ENCODE measurements at places on chromosomes 4 and X.
A peak's percentile ranks its signal among the peaks of the same experiment; 100 is the strongest.

GRCh38 chr4:176874721-176875445 lies 82.2 kb upstream of the VEGFC start:
- no peak for DNase-seq

GRCh38 chr4:122636697-122637096 lies 15.8 kb upstream of the IL21 start:
- no peak for DNase-seq

- DNase-seq = no peak
These were observed 401.3 kb upstream of the BOD1L1 start for GRCh38 chr4:14028862-14029261.

- no peak for DNase-seq
These were observed 123.4 kb downstream of the NWD2 start for GRCh38 chr4:37367901-37368300.

DNA sequence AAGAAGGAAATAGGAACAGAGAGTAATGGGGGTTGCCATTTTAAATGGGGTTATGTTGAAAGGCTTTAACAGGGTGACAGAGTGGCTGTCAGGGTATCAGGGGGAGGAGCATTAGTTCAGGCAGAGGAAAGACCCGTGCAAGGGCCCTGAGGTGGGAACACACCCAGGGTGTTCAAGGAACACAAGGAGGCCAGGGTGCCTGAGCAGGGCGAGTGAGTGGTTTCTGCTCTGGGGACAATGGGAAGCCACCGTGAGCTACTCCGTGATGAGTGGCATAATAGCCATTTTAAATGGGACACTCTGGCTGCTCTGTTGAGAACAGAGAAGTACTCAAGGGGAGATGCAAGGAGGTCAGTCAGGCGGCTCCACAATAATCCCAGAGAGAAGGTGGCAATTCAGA lies 4.5 kb downstream of the EVC2 start:
- no peak for DNase-seq

DNA sequence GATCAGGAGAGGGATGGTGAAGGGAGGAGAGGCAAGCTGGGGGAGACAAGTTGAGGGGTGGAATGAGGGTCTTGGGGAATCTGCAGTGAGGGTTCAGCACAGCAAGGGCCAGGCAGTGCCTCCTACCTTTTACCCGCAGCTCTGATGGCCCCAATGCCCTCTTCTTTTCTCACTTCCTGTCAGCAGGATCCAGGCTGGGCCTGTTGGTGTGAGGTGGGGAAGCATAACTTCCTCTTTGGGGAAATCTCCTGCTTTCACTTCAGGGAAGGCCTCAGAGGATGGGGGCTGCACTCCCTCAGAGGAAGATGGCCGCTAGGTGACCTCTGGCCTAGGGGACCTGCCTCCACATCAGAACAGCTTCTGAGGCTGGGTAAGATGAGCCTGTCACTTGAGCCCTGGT lies 36.5 kb downstream of the EFNB1 start:
- no peak for DNase-seq

DNA sequence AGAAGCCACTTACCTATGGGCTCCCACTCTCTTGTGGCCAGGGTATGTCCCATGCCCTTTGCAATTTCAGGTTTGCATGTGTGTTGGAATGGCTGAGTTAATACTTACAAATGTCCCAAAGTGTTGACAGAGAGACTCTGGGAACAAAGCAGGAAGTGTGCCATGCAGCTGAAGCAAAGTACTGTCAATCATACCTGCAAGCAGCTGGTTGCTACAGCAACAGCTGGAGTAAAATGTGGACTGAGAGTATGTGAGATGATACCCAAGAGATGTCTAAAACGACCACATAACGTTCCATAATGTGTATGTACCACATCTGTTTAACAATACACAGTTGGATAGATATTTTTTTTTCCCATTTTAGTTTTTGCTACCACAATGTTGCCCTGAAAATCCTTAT lies 82.8 kb upstream of the CAMK2D start:
- DNase-seq = no peak

GRCh38 chr4:184282251-184282713 lies 64.6 kb upstream of the ENPP6 start:
- DNase-seq = peak; percentile 69

DNA sequence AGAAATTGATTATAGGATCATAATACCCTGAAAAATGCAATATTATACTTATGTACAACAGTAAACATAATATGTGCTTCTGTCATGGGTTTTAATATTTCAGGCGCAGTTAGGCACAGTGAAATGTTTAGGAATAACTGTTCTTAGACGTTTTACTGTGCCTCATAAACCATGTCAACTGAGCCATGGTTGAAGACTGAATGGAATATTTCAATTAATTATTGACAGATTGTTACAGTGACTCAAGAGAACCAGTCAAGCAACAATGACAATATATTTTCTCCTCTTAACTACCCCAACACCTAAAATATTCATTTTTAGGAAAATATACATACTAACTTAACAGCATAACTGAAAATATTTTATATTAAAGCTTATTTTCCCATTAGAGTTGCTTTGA lies 852.7 kb upstream of the FRG1 start:
- no peak for DNase-seq

GRCh38 chr4:163592212-163592611 lies 97.7 kb downstream of the TMA16 start:
- no peak for DNase-seq

DNA sequence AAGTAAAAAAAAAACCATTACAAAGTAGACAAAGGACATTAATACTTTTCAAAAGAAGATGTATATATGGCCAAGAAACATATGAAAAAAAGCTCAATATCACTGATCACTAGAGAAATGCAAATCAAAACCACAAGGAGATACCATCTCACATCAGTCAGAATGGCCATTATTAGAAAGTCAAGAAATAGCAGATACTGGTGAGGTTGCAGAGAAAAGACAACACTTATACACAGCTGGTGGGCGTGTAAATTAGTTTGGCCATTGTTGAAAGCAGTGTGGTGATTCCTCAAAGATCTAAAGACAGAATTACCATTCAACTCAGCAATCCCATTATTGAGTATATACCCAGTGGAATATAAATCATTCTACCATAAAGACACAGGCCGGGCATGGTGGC lies 39.3 kb downstream of the TASL start:
- DNase-seq = no peak

- DNase-seq = no peak
These were observed 26.0 kb downstream of the ADH4 start for GRCh38 chr4:99117876-99118693.

DNA sequence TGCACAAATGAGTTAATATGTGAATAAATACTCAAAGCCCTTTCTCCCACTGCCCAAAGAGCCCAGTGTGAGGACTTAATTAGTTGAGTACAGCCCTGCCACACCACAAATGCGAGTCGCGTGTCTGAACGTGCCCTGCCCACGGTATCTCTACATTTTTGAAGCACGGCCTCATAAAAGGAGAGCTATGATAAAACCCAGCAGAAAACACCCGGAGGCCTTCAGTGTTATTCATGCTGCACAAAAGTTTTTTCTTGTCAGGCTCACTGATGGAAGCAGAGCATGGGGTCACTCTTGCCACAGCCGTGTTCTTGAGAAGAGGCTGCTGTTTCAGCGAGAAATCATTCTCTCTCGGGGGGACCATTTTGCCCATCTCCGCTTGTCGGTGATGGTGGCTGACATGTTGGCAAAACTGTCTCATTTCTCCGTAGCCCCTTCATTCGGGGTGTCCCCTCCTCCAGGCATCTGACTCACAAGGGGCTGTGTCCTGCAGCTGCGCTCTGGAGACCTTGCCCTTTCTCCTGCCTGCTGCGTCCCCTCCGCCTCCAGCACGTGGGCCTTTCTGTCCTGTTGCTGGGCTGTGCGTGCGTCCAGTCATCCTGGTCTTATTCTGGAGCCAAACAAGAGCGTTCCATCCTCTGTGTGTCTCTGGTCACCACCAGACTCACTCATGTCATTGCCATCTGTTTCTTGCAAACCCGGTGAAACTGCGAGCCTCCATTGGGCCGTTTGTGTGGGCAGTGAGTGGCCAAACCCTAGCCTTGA lies 88.8 kb downstream of the SORCS2 start:
- DNase-seq = no peak

DNA sequence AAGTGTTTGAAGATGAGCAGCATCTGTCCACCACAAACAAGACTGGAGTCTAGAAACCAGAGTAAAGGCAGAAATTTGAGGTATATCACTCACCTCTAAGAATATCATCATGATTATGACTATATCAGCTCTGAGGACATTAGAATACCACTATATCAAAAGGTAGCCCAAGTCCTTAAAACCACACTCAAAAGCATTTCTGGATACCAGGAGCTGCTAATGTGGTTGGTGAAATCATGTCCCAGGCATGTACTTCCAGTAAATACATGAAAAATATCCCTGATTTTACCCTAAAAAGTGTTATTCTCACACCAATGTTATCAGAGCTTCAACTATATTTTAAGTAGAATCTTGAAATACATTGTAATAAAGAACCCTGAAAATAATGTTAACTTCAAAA lies 136.3 kb upstream of the SMAD1 start:
- no peak for DNase-seq

DNA sequence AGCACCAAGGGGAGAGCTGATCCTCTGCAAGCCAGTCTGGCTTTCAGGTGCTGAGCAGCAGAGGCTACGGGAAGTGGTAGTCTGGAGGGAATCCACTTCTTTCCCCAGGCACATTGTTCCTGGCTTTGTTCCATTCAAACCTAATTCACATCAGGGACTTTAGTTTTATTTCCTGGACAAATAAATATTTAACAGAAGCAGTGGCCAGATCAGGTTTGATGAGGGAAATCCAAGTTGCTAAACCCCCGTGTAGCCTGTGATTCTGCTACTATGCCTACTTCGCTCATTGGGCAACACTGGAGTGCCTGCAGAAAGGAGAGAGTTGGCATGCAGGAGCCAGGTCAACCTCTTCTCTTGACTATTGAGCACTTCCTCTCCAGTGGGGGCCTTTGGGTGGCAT lies 13.8 kb upstream of the STBD1 start:
- DNase-seq = no peak

GRCh38 chr4:183139972-183140570 lies 41.0 kb downstream of the WWC2 start:
- DNase-seq = no peak

DNA sequence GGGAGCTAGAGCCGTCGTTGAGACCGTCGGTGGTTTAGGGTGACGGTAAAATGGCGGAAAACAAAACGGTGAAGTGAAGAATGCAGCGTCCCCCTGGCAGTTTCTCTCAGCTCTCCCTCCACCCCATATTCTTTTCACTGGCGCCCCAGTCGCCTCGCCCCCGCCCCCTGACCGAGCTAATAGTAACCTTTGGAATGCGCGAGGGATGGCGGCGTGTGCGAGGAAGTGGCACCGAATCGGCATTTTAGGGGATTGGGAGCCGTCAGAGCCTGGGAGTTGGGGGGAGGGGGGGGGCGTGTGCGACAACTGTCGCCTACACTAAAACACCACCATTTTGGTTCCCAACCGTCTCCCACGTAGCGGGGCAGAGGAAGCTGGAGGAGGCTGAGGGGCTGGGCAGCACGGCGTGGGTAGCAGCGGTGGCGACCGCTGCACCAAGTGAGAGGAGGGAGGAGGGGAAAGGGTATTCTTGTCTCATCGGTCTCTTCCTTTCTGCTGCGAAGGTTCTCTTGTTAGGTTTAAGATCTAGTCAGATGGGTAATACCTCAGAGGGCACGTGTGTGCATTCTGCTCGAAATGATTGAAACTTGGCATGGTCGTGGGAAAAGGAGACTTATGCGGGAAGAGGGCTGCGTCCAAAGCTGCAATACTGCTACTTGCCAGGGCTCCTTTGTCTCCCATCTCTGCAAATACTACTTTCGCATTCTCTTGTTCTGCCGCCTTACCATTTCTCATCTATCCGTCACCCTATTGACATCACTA lies 840 bp downstream of the ZNF711 start:
- DNase-seq = no peak

DNA sequence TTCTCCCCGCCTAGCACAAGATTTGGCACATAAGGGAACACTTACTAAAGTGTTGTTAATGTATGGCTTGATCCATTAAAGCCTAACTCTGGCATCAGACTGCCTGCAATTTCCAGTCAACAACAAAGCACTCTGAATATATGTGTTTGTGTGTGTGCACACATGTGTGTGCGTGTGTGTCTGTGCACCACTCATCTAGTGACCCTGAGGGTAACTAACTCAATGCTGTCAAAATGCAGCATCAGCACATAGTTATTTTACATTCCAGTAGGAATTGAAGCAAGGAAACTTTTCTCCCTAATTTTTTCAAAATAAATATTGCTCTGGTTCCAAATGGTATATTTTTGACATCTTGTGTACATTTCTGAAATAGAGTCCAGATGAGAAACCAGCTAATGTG lies 94.4 kb downstream of the SHROOM4 start:
- no peak for DNase-seq

- no peak for DNase-seq
These were observed 73.4 kb upstream of the LHFPL1 start for GRCh38 chrX:112753116-112753515.

All from stimulated activated CD8-positive, alpha-beta memory T cell treated with anti-CD3 and anti-CD28 coated beads, Interleukin-7, amount 100 ng/mL, for 48 hours (primary cell).